ENCODE measurements at places on chromosomes 16 and 17. TPM values are rescaled to one million over a fixed set of nuclear protein-coding genes. Genes with fewer than 3 reads are reported as not detected.

- H3K27me3 ChIP-seq, result no peaks in the 10 kb centered on the region
- DNase-seq, result no peak
- no peak overlapping the region for H3K27ac ChIP-seq
- no peaks in the 10 kb centered on the region for H3K36me3 ChIP-seq
- no peak overlapping the region for H3K4me3 ChIP-seq
Measured at GRCh38 chr16:85853547-85854545, 45.1 kb upstream of the IRF8 start.

DNA sequence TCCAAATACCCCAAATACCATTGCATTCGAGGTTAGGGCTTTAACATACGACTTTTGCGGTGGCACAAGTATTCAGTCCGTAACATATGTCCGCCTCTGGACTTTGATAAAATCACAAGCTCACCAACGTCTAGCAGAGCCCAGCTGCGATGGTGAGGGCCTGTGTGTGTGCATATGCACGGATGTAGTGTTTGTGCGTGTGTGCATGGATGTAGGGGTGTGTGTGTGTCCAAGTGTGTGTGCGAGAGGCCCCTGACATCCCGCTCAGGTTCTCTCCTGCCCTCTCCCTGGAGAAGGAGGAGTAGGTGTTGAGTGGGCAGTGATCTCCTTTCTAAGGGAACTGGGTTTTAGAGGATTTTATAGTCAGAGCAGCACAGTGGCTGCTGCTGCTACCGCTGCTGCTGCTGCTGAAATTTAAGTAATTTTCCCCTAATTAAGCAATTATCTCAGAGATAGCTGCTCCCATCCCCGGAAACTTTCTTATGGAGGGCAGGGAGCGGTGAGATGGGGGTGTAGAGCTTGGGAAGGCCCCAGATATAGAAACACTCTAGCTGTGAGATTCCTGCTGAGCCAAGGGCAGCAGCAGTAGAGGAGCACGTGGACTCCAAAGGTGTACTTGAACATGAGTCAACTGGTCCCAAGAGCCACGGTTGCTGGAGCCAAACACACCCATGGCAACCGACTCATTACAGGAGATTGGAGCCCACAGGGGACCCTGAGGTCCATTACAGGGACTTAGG lies 121.7 kb upstream of the SDK2 start:
- no peak overlapping the region for H3K4me3 ChIP-seq
- no peak for DNase-seq
- no peak overlapping the region for H3K27ac ChIP-seq
- H3K4me1 ChIP-seq, result peaks cover 8% of the 10 kb centered on the region
- H3K36me3 ChIP-seq, result no peaks in the 10 kb centered on the region

DNA sequence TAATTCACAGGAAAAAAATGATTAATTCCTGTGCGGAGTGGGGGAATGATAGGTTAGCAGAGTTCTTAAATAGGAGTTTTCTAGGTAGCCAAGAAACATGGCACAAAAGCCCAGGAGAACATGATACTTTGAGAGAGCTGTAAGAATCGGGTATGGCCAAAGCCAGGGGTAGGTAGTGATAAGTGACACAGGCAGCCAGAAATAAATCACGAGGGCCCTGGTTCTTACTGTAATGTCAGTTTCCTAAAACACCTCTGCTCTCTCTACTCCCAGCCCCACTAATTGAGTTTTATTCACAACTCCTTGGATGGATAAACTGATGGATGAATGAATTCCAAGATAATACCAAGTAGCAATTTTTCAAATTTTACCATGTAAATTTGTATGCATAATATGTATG lies 54.1 kb downstream of the VAT1L start:
- DNase-seq, result no peak
- no peak overlapping the region for H3K27ac ChIP-seq
- no peaks in the 10 kb centered on the region for H3K36me3 ChIP-seq
- H3K4me1 ChIP-seq, result peaks cover 7% of the 10 kb centered on the region
- H3K27me3 ChIP-seq, result no peaks in the 10 kb centered on the region

- DNase-seq, result peak; percentile 43
- H3K36me3 ChIP-seq, result no peaks in the 10 kb centered on the region
- no peaks in the 10 kb centered on the region for H3K27me3 ChIP-seq
- H3K4me3 ChIP-seq, result no peak overlapping the region
Measured at GRCh38 chr16:30458561-30459394, 13.1 kb upstream of the SEPHS2 start.

- H3K36me3 ChIP-seq, result no peaks in the 10 kb centered on the region
- H3K4me3 ChIP-seq, result no peak overlapping the region
- H3K4me1 ChIP-seq, result no peaks in the 10 kb centered on the region
- no peaks in the 10 kb centered on the region for H3K27me3 ChIP-seq
Measured at GRCh38 chr17:69874175-69874670, 200.8 kb upstream of the KCNJ16 start.

- no peak for DNase-seq
- no peak overlapping the region for H3K4me3 ChIP-seq
- H3K27me3 ChIP-seq, result no peaks in the 10 kb centered on the region
- H3K36me3 ChIP-seq, result no peaks in the 10 kb centered on the region
Measured at GRCh38 chr17:18230288-18231141, 5.1 kb downstream of the LLGL1 start.

DNA sequence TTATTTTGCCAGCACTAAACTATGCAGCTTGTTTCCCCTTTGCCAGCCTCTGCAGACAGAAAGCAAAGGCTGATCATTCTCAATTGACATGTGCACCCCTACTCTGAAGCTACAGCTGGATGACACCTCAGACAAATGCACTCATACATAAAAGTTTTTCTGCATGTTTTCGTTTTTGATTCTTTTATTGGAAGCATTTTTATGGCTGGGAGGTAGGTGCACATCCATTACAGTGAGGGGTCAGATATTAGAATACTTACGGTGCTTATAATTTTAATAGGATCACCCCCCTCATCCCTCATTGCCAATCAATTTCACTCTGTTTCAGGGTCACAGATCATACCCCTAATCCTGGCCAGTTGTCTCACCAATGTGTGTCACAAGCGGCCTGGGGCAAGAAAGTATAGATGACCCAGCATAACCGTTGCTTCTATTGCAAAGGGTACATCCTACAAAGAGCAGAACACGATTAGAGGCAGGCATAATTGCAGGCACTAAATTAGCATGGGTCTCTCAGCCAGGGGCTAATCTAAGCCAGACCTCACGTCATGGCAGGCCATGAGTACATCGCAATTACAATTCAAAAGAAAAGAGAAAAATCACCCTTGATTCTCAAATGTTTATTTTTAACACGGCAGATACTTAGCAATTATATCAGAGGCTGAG lies 89.5 kb upstream of the SOX9 start:
- H3K27ac ChIP-seq, result no peak overlapping the region
- H3K4me1 ChIP-seq, result peaks cover 8% of the 10 kb centered on the region
- peaks cover 3% of the 10 kb centered on the region for H3K27me3 ChIP-seq
- DNase-seq, result no peak
- H3K4me3 ChIP-seq, result no peak overlapping the region
- H3K36me3 ChIP-seq, result no peaks in the 10 kb centered on the region

- H3K4me1 ChIP-seq, result no peaks in the 10 kb centered on the region
- H3K36me3 ChIP-seq, result no peaks in the 10 kb centered on the region
- no peak overlapping the region for H3K4me3 ChIP-seq
- no peaks in the 10 kb centered on the region for H3K27me3 ChIP-seq
Measured at GRCh38 chr17:57747221-57748017, 2.3 kb upstream of the CCDC182 start.

DNA sequence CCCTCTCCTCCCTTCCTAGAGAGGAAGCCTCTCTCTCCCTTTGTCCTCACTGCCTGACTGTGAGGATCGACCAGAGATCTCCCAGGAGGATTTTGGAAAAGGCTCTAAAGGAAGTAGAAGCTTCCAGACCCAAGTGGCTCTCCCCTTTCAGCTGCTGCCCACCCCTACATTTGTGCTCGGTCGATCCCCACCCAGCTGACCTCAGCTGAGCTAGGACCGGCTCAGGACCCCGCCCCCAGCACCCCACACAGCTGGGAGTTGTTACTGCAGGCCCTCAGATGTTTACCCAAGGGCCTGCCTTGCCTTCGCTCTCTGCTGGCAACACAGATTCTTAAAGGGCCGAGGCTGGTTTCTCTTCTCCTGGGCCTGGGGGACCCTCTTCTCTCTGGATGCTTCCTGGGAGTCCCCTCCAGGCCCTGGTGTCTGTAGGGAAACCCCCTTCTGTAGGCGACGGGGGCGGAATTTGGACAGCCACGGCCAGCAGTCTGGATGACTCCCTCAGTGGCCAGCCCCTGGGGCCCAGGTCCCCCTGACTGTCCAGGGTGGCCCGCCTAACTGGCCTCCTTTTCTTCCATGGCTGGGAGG lies 26.9 kb upstream of the TIMP2 start:
- no peaks in the 10 kb centered on the region for H3K4me1 ChIP-seq
- H3K4me3 ChIP-seq, result no peak overlapping the region
- no peak overlapping the region for H3K27ac ChIP-seq

GRCh38 chr17:74831444-74832146 lies 28.1 kb downstream of the GRIN2C start:
- no peak for DNase-seq
- no peak overlapping the region for H3K4me3 ChIP-seq
- no peak overlapping the region for H3K27ac ChIP-seq
- no peaks in the 10 kb centered on the region for H3K4me1 ChIP-seq
- H3K36me3 ChIP-seq, result peaks cover 4% of the 10 kb centered on the region

Gene SMIM36
- not detected for polyA plus RNA-seq

Gene ZNF689
- polyA plus RNA-seq, result 4.0 TPM

Gene PTX4
- polyA plus RNA-seq, result not detected

Gene GPR142
- not detected for polyA plus RNA-seq

Gene C17orf50
- polyA plus RNA-seq, result not detected

Gene OR1F1
- polyA plus RNA-seq, result not detected

All from liver (tissue), 10 donors.